Muscle of back (tissue), 13 donors: ENCODE measurements at places on chromosomes 2 and 18.

GRCh38 chr2:69169655-69170389 lies 156.8 kb downstream of the ANTXR1 start:
- no peak for DNase-seq

- DNase-seq = no peak
Measured at GRCh38 chr18:23626451-23627279, 36.0 kb downstream of the ANKRD29 start.

DNA sequence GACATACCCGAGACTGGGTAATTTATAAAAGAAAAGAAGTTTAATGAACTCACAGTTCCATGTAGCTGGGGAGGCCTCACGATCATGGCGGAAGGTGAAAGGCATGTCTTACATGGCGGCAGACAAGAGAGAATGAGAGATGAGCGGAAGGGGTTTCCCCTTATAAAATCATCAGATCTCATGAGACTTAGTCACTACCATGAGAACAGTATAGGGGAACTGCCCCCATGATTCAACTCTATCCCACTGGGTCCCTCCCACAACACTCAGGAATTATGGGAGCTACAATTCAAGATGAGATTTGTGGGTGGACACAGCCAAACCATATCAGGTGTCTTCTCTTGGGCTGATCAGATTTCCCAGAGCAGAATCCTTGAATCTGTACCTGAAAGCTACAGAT lies 617.3 kb upstream of the ID2 start:
- no peak for DNase-seq

DNA sequence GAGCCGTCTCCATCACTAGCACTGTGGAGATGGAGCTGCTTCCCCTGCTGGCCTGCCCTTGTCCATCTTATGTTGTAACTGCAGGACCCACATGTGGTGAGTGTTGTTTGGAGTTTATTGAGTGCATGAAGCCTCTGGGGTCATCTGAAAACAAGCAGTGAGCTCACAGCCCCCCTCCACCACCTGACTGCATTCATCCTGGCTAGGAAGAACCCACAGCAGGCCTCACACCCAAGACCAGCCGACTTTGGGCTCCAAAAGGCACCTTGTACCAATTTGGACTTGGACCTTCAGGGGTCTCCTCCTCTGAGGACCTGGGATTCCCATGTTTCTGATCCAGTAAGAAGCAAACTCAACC lies 116.1 kb downstream of the TWIST2 start:
- no peak for DNase-seq

DNA sequence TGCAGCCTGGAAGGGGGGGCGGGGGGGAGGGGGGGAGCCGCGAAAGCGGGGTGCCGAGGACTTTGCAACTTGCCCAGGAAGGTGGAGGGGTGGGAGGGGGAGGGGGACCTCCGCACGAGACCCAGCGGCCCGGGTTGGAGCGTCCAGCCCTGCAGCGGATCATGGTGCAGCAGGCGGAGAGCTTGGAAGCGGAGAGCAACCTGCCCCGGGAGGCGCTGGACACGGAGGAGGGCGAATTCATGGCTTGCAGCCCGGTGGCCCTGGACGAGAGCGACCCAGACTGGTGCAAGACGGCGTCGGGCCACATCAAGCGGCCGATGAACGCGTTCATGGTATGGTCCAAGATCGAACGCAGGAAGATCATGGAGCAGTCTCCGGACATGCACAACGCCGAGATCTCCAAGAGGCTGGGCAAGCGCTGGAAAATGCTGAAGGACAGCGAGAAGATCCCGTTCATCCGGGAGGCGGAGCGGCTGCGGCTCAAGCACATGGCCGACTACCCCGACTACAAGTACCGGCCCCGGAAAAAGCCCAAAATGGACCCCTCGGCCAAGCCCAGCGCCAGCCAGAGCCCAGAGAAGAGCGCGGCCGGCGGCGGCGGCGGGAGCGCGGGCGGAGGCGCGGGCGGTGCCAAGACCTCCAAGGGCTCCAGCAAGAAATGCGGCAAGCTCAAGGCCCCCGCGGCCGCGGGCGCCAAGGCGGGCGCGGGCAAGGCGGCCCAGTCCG lies 540 bp downstream of the SOX11 start:
- peak; percentile 90 for DNase-seq

GRCh38 chr2:7377916-7378569 lies 460.8 kb downstream of the RNF144A start:
- DNase-seq = peak; percentile 58

GRCh38 chr2:10377747-10378085 lies 70.4 kb downstream of the ODC1 start:
- DNase-seq = no peak

GRCh38 chr2:189302274-189302948 lies 122.8 kb upstream of the COL5A2 start:
- DNase-seq = no peak

- peak; percentile 49 for DNase-seq
Measured at GRCh38 chr2:143521396-143521795, 392.2 kb downstream of the ARHGAP15 start.

DNA sequence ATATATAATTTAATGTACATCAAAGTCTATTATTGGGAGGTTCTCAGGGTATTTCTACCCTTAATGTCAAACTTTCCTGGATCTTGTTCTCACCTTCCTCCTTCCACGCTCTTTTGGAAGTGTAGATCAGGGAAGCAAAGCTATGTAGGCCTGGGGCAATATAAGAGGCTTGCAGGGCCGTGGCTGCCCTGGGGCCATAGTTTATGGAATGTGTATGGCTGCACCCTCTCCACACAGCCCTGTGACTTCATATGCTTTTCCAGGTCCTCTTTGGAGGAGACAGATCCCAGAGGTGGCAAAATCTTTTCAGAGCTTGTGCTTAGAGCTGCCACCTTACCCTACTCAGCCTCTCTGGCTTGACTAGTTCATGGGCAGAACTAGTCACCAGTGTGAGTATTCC lies 82.9 kb downstream of the PLB1 start:
- no peak for DNase-seq

GRCh38 chr18:37156330-37156942 lies 327.5 kb downstream of the KIAA1328 start:
- DNase-seq = no peak

DNA sequence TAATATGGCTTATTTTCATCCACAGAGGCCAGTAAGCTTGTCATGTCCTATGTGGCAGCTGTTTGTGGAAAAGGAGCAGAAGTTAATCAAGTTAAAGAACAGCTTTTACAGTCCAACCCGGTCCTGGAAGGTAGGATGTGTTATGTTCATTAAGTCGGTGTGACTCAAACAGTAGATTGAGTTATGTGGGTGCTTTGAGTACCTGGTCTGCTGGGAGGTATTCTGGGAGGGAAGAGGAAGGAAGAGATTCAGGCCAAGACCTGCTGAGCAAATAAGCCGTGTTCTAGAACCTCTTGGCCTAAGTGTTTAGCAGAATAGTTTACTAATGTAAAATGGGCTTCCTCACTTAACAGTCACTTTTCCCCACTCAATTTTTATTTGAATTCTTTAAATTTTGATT lies 96.2 kb downstream of the MYO1B start:
- DNase-seq = no peak
